ENCODE measurements at places on chromosomes 3 and 15. TPM values are rescaled to one million over a fixed set of nuclear protein-coding genes. Genes with fewer than 3 reads are reported as not detected.

ZBBX gene
- not detected for total RNA-seq

SIDT1 gene
- 3.1 TPM for total RNA-seq

PTX3 gene
- 3.5 TPM for total RNA-seq

PROS1 gene
- 43.9 TPM for total RNA-seq

CPEB1 gene
- total RNA-seq, result 1.1 TPM

CHL1 gene
- total RNA-seq, result 69.0 TPM

ACOX2 gene
- 12.6 TPM for total RNA-seq

GP5 gene
- total RNA-seq, result 0.21 TPM

WWTR1 gene
- 93.9 TPM for total RNA-seq
